ENCODE measurements at places on chromosomes 3 and 15. TPM values are rescaled to one million over a fixed set of nuclear protein-coding genes. Genes with fewer than 3 reads are reported as not detected.

- DNase-seq = no peak
Measured at GRCh38 chr15:70424937-70425411, 327.3 kb upstream of the TLE3 start.

DNA sequence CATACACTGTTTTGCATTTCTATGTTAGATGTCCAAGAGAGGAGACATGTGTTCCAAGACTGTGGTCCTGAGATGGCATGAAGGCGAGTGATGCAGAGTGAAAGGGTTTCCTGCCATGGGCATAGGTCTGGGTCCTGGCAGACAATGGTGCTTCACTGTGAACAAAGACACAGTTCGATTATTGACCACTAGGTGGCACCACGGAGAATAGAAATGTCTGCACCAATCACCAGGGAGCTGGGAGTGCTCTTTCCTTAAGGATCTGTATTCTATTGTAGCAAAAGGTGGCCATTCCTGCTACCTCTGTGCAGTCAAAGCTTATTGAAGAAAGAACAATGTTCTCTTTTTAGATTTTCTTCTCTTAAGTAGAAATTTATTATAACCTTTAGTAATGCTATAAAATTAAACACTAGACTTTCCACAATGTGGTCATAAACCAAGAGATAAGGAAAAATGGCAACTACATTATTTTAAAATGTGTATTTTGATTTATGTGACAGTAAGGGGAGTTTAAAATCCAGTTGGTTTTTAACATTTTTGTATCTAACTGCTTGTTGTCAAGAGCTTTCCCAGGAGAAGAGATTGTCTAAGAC is 88.7 kb downstream of the GABRG3 start:
- no peak for DNase-seq

GRCh38 chr3:55313666-55314065 is 173.4 kb downstream of the WNT5A start:
- no peak for DNase-seq

- DNase-seq = no peak
Measured at GRCh38 chr3:167274141-167274874, 105.8 kb downstream of the ZBBX start.

- DNase-seq = no peak
Measured at GRCh38 chr15:88618686-88619085, 2.5 kb upstream of the AEN start.

The GP5 gene
- 0.02 TPM for polyA plus RNA-seq

The SI gene
- polyA plus RNA-seq = not detected

The SPCS1 gene
- 137 TPM for polyA plus RNA-seq
